ENCODE measurements at places on chromosomes 2 and 18.

DNA sequence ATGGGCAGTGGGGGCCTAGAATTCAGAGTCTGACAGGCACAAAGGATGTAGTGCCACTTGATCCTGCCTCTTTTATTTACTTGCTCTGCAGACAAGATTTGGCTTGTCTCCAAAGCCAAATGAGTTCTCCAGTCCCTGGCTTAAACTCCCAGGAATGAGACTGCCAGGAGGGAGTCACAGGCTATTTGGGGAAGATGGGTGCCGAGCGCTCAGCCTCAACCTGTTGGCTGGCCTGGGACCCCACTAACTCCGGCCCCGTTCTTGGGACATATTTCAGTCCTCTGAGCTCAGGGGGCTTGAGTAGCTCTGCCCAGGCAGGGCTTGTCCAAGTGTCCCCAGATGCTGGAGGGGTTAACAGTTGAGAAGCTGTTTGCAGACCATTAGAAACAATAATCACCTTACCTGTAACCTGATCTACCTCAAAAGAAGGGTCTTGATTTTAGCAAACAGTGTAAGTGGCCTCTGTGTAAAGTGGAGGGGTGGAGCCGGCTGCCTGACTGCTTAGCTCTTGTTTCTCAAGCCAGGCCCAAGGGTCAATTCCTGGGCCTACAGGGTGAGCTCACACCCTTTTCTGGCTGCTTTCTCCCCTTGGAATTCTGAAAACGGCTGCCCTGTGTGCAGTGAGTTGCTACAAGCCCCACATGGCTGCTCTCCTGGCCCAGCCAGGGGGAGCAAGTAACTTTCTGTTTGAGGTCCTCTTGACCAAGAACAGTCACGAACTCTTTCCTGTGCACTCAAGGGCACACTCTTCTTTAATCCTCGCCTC, 27.1 kb upstream of the FZD5 start:
- no peak for DNase-seq

DNA sequence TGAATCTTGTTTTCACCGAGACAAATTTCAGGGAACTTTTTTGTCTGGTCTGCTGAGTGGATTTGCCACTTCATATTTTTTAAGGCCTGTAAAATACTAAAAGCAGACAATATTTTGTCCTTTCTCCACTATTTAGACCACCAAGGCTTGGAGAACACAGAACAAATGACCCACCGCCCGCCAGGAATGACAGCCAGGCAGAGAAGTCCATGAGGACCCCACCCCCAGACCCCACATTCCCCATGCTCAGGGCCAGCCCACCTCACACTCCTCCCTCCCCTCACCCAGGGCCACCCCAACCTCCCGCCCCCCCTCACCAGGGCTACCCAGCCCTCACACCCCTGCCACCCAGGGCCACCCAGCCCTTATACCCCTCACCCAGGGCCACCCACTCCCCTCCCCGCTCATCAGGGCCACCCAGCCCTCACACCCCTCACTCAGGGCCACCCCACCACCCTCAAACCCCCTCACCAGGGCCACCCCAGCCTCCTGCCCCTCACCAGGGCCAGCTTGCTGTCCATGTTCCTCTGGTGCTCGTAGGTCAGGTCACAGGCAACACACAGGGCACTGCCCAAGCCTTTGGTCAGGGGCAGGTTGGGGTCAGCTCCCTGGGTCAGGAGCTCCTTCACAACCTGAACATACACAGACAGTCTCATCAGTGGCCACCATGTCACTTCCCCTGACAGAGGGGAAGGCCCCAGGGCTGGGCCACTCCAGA, 50.6 kb downstream of the ANKMY1 start:
- DNase-seq: no peak

DNA sequence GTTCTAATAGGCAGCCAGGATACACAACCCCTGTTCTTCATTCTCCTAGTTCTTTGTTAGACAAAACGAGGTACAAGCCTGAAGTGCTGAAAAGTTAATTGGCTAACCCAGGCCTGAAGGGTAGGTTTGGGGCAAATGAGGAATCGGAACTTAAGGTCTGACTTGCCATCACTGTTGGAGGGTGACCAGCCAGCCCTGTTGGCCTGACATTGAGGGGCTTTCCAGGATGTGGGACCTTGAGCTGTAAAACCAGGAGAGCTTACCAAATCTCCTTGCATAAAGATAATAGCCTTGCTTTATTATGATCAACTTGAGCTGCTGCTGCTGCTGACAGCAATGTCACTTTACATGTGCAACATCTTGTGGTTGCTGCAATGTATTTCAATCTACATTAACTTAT, 256.0 kb downstream of the VAPA start:
- no peak for DNase-seq

- DNase-seq: no peak
Observed at GRCh38 chr2:17858064-17858463, 20.4 kb upstream of the KCNS3 start.

DNA sequence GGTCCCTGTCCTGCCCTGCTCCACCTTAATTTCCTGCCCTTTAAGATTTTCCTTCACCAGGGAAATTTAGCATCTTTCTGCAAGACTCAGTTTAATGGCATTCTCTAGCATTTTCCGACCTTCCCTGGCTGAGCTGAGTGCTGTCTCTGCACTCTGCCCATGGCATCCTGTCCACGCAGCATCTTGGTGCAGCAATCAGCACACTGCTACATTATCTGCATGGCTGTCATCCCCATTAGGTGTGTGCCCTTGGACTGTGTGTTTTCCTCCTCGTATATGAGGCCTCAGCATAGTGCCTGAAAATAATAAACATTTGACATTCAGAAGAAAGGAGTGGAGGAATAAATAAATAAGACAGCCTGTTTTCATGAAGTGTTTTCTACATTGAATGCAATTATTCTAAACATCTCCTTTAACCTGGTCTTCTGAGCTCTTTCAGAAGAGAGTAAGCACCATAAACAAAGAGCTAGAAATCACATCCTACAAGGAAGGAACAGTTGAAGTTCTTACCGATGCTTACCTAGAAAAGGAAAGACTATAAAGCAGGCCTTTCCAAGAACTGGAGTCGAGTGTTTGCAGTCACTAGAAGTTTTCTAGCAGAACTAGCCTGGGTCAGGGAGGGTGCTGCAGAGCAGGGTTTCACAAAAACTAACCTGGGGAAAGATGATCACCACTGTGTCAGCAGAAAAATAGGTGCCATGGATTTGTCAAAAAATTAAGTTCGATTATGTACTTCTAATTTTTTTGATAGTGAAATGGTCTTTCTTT, 131.4 kb upstream of the ITGB6 start:
- DNase-seq: no peak

DNA sequence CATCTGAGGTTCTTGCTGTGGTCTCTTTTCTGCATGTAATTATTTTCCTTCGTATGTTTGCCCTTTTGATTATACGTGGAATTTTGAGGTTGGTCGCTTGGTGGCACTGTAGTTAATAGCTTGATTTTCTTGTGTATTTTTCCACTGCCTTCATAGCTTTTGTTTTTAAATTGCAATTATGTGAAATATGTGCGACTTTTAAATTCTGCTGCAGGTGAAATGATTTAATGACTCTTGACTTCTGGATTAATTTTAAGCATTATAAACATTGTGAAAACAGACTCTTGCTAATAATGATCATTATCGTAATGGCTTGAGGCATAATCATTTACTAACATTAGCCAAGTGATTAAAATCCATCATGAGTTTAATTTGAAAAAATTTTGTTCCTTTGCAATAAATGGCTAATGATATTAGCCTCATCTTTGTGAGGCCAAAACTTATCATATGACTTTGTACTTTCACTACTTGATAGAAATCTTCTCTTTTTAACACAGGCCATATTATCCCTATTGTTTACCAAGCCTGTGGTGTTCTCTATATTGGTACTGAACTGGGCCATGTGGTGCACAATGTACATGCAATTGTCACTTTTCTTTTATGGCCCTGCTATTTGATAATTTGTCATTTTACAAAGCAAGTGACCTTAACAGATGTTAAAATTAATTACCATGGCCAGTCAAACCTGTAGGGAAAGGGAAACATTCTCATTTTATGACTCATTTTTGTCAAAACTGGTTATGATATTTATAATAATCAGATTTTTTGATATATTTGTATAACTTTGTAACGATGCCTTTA, 62.8 kb upstream of the NEUROD1 start:
- no peak for DNase-seq

DNA sequence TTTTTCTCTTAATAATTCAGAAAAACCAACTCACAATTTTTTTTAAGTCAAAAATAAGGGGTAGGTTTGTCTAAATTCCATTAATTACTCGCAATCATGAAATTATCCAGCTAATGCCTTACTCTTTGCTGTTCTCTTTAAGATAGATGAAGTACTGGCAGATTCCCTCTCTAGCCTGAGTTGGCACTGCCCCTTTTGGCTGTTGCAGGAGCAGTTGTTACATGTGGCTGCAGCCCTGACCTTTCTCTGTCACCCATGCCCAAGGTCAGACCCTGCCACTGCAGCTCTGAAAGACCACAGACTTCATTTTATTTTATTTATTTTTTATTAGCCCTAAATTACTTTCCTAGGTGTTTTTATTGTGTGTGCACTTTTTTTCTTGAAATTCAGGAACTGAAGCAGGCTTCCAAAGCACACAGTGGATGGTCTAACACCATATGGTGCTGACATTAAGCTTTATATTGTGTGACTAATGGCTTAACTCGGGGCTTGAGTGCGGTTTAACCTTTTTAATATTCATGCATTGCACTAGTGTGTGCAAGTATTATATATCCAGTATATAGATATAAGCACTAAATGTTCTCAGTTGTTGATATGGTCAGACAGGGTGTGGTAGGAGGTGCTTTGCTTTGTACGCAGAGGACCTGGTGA, 313.0 kb downstream of the CDH2 start:
- DNase-seq: no peak

- DNase-seq: no peak
Observed at GRCh38 chr2:37589298-37589697, 82.1 kb downstream of the CDC42EP3 start.

GRCh38 chr2:171412571-171413175, 21.1 kb downstream of the METTL8 start:
- DNase-seq: no peak

DNA sequence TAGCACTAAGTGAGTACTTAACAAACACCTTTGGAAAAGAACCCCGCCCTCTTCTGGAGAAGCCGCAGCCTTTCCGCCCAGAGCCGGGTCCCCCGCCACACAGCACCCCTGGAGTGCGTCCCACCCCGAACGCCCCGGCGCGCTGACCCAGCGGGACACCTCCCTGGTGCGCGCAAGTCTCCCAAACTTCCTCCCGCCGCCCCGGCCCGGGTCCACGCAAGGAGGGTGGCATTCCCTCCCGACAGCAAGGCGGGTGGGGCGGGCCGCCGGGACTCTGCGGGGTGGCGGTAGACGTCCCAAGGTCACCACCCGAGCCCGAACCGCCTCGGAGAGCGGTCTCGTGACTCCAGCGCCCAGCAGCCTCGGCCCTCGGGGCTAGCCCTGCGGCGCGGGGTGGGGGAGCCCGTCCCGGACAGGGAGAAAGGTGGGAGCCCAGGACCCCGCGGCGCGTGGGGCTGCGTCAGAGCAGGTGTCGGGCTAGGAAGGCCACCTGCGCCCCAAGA, 598 bp downstream of the CCDC93 start:
- DNase-seq: no peak

GRCh38 chr18:31617031-31617717, 25.5 kb downstream of the TTR start:
- DNase-seq: no peak

GRCh38 chr2:7709907-7710306, 792.7 kb downstream of the RNF144A start:
- DNase-seq: no peak

DNA sequence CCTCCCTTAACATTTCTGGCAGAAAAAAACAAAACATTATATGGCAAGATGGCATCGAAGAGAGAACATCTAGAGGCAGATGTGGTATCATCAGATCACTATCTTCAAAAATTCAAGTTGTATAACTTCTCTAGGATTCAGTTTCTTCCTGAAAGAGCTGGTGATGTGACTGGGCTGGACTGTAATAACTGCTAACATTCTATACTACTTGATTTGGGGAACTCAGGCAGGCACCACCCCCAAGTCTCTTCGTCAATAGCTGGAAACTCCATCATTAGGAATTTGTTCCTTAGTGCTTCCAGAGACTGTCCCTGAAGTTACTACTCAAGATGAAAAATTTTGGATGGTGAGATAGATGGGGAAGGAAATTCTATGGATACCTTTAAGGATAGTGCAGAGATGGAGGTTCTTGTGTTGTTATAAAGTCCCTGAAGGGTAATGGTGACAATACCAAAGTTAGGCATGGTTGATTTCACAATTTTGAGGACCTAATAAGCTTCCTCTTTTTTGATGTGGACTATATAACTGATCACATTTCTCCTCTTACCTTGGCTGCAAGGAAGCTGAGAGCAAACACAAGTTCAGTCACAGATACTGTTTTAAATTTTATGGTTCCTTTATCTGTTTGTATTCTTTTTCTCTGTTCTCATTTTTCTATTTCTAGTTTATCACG, 59.1 kb upstream of the PGAP1 start:
- DNase-seq: no peak

DNA sequence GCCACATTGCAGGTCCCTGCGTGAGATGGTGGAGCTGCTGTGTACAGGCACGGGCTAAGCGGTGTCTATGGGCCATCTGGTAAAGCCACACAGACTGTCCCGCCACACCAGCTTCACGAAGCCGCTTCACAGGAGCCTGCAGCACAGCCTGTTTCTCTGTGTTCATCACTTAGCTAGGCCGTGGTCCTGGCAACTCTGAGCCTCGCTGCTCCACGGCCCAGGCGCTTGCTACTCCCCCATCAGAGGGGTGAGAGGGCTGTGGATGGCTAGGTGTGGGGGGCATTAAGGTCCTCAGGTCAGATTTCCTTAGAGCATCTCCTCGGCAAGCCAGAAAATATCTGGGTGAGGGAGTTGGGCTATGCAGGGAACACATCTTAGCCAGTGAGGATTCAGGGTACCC, 225.7 kb downstream of the GLI2 start:
- no peak for DNase-seq

DNA sequence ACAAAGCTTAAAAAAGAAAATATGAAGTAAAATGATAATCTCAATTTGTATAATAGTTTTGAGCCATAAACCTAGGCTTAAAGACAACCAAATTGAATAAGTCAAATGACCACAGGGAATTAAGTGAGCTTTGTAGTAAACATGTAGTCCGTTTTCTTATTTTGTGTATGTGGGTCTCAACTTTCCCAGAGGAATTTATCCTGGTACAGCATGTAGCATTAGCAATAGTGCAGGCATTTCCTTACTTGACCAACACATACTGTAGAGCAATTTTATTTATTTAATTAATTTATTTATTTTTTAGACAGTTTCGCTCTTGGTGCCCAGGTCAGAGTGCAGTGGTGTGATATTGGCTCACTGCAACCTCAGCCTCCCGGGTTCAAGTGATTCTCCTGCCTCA, 37.5 kb upstream of the MTCL1 start:
- no peak for DNase-seq

GRCh38 chr2:262117-262516, 1.7 kb downstream of the SH3YL1 start:
- DNase-seq: no peak

- no peak for DNase-seq
Observed at GRCh38 chr18:10377956-10378355, 76.5 kb upstream of the APCDD1 start.

GRCh38 chr2:62643100-62643471, 62.4 kb upstream of the EHBP1 start:
- no peak for DNase-seq

GRCh38 chr2:176035013-176035691, 33.1 kb upstream of the LNPK start:
- DNase-seq: no peak

Measured in stimulated activated CD8-positive, alpha-beta memory T cell treated with anti-CD3 and anti-CD28 coated beads, Interleukin-2, amount 100 ng/mL, for 1 hour (primary cell).